Spleen (tissue), 13 donors: ENCODE measurements at places on chromosomes 7 and 10.

DNA sequence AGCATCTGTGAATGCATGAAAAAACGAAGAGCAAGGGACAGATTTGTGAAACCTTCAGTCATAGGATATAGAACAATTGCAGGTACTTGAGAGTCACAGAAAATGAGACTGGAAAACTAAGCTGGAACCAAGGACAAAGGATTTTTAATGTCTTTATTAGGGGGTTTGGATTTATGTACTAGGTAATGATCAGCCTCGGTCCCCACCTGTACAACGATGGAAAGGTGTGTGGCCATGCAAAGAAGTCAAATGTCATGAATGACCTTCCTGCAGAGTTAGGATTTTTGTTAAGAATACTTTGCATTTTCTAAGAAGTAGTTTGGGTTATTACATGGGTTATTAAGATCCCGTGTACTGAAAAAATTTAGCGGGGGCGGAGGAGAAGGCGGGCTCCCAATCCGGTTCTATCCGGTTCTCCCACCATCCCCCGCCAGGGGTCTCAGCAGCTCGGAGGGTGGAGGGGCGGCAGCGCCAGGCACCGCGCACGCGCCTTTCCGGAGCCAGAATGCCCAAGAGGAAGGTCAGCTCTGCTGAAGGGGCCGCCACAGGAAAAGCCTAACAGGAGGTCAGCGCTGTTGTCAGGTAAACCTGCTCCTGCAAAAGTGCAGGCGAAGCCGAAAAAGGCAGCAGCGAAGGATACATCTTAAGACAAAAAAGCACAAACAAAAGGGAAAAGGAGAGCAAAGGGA is 327.5 kb upstream of the PLXDC2 start:
- DNase-seq, result peak; percentile 71
- H3K4me1 ChIP-seq, result no peaks in the 10 kb centered on the region
- no peak overlapping the region for H3K27ac ChIP-seq
- no peak overlapping the region for H3K4me3 ChIP-seq
- no peaks in the 10 kb centered on the region for H3K36me3 ChIP-seq

DNA sequence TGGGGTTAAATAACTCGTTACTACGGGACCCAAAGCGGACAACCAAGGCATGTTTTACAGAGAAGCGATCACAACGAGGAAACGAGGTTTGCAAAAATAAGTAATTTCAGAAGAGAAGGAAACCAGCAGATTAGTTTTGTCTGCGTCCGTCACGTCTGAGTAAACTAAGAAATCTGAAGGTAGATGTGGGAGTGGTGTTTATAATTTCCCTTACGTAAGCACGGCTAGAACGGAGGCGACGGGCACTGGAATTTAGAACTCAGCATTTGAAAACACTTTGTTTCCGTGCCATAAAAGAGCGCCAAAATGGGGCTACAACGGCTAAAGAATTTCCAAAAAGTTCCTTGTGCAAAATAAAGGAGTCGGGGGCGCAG is 718 bp upstream of the UMAD1 start:
- peaks cover 41% of the 10 kb centered on the region for H3K36me3 ChIP-seq
- peaks cover 10% of the 10 kb centered on the region for H3K4me1 ChIP-seq
- H3K27me3 ChIP-seq, result no peaks in the 10 kb centered on the region
- no peak for DNase-seq
- peak overlapping the region; percentile 88 for H3K27ac ChIP-seq
- H3K4me3 ChIP-seq, result peak overlapping the region; percentile 84

GRCh38 chr10:72124989-72125388 is 36.6 kb upstream of the SPOCK2 start:
- DNase-seq, result no peak
- peaks cover 5% of the 10 kb centered on the region for H3K4me1 ChIP-seq
- peaks cover 5% of the 10 kb centered on the region for H3K36me3 ChIP-seq
- no peaks in the 10 kb centered on the region for H3K27me3 ChIP-seq

- H3K36me3 ChIP-seq, result no peaks in the 10 kb centered on the region
- H3K27ac ChIP-seq, result peak overlapping the region; percentile 58
- peaks cover 34% of the 10 kb centered on the region for H3K4me1 ChIP-seq
- no peaks in the 10 kb centered on the region for H3K27me3 ChIP-seq
Observed at GRCh38 chr7:978049-978346, 2.6 kb upstream of the COX19 start.

GRCh38 chr7:121833991-121834390 is 39.0 kb upstream of the PTPRZ1 start:
- H3K4me3 ChIP-seq, result no peak overlapping the region
- no peak for DNase-seq
- H3K4me1 ChIP-seq, result no peaks in the 10 kb centered on the region
- H3K27me3 ChIP-seq, result no peaks in the 10 kb centered on the region
